ENCODE measurements at places on chromosomes 12 and 14. TPM values are rescaled to one million over a fixed set of nuclear protein-coding genes. Genes with fewer than 3 reads are reported as not detected.

The JAG2 gene
- total RNA-seq = 32.1 TPM

GRCh38 chr14:102764220-102764671 lies 13.0 kb upstream of the TRAF3 start:
- H3K4me1 ChIP-seq = no peaks in the 10 kb centered on the region
- no peak overlapping the region for H3K4me3 ChIP-seq
- no peak overlapping the region for H3K27ac ChIP-seq
- H3K36me3 ChIP-seq = no peaks in the 10 kb centered on the region

- no peaks in the 10 kb centered on the region for H3K4me1 ChIP-seq
- H3K4me3 ChIP-seq = no peak overlapping the region
- H3K27me3 ChIP-seq = no peaks in the 10 kb centered on the region
- no peaks in the 10 kb centered on the region for H3K36me3 ChIP-seq
- H3K27ac ChIP-seq = no peak overlapping the region
- DNase-seq = no peak
Measured at GRCh38 chr12:103073630-103074029, 116.2 kb downstream of the ASCL1 start.

GRCh38 chr14:37138898-37139297 lies 33.5 kb downstream of the SLC25A21 start:
- no peak for DNase-seq
- H3K27me3 ChIP-seq = peaks cover 6% of the 10 kb centered on the region
- no peak overlapping the region for H3K4me3 ChIP-seq
- H3K27ac ChIP-seq = no peak overlapping the region

The ZFHX2 gene
- 0.75 TPM for total RNA-seq

The NPFF gene
- not detected for total RNA-seq

- peak within 1 kb of the TSS; percentile 87 for H3K27ac ChIP-seq
- H3K4me3 ChIP-seq = peak within 1 kb of the TSS; percentile 64
- H3K36me3 ChIP-seq = no peaks in the 10 kb centered on the region
- no peaks in the 10 kb centered on the region for H3K27me3 ChIP-seq
- peak; percentile 96 for DNase-seq
Measured at GRCh38 chr12:13196130-13196921, at the start of gene EMP1. EMP1 (plus strand) TSS chr12:13196726; CDS start chr12:13211511, 14,785 bp downstream.

DNA sequence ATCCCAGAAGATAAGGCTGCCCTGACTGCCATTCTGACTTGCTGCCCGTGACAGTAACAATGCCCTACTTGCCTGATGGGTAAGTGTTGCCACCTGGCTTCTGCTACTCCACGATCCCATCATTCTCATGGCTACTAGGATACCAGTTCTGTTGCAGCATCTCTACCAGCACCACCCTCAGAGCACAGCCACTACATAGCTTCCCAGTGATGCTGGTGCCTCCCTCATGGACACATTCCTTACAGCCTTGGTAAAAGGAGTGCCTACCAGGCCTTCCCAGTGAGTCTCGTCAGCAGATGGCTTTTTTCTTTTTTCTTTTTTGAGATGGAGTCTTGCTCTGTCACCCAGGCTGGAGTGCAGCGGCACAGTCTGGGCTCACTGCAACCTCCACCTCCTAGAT lies 84.4 kb upstream of the CMKLR1 start:
- no peak overlapping the region for H3K4me3 ChIP-seq
- no peaks in the 10 kb centered on the region for H3K36me3 ChIP-seq
- H3K27me3 ChIP-seq = peaks cover 5% of the 10 kb centered on the region
- no peak overlapping the region for H3K27ac ChIP-seq

GRCh38 chr12:103836345-103836744 lies 4.7 kb downstream of the NT5DC3 start:
- H3K27me3 ChIP-seq = no peaks in the 10 kb centered on the region
- no peak for DNase-seq
- H3K36me3 ChIP-seq = no peaks in the 10 kb centered on the region
- H3K27ac ChIP-seq = no peak overlapping the region

GRCh38 chr12:128857133-128857763 lies 4.0 kb downstream of the GLT1D1 start:
- no peaks in the 10 kb centered on the region for H3K4me1 ChIP-seq
- H3K4me3 ChIP-seq = no peak overlapping the region
- peaks cover 45% of the 10 kb centered on the region for H3K27me3 ChIP-seq
- no peak for DNase-seq

DNA sequence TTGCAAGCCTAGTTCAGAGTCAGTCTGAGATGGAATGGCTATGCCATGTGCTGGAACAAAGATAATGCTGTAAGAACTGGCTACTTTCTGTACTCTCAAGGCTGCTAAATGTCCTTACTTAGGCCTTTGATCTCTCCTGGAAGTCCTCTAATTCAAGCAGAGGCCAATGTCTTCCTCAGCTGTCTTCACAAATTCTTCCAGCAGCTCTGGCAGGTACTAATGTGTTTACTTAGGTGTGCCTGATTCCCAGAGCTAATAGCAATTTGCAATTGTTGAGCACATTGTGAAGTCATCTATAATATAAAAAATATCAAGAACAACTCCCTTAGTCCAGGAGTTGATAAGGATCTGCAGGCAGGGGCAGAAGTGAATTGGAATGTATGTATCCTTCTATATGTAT lies 3.8 kb upstream of the MYF5 start:
- H3K27me3 ChIP-seq = no peaks in the 10 kb centered on the region
- no peaks in the 10 kb centered on the region for H3K36me3 ChIP-seq
- no peaks in the 10 kb centered on the region for H3K4me1 ChIP-seq
- no peak for DNase-seq

- H3K4me3 ChIP-seq = no peak overlapping the region
- DNase-seq = no peak
- peaks cover 5% of the 10 kb centered on the region for H3K4me1 ChIP-seq
Measured at GRCh38 chr14:23950411-23951135, 3.0 kb upstream of the DHRS4 start.

DNA sequence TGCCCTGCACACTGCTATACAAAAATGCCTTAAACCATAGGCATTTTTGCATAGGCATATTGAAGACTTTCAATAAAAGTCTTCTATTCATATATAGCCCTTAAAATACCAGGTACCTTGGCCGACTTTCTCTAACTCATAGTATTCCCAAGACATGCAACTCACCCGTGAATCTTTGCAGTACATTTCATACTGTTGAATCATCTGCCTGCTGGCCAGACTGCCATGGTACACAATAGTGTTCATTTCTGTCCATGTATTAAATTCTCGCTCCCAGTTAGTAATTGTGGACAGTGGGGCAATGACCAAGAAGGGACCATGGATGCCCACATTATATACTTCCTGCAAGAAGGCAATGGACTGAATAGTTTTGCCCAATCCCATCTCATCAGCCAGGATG lies 24.3 kb upstream of the SUPT16H start:
- H3K36me3 ChIP-seq = peaks cover 100% of the 10 kb centered on the region
- no peak overlapping the region for H3K27ac ChIP-seq
- H3K4me3 ChIP-seq = no peak overlapping the region
- no peaks in the 10 kb centered on the region for H3K4me1 ChIP-seq
- DNase-seq = no peak
- H3K27me3 ChIP-seq = no peaks in the 10 kb centered on the region

The SIX6 gene
- total RNA-seq = not detected

The CCDC175 gene
- not detected for total RNA-seq

The ARPC3 gene
- total RNA-seq = 80.6 TPM

The CSRNP2 gene
- 17.4 TPM for total RNA-seq

DNA sequence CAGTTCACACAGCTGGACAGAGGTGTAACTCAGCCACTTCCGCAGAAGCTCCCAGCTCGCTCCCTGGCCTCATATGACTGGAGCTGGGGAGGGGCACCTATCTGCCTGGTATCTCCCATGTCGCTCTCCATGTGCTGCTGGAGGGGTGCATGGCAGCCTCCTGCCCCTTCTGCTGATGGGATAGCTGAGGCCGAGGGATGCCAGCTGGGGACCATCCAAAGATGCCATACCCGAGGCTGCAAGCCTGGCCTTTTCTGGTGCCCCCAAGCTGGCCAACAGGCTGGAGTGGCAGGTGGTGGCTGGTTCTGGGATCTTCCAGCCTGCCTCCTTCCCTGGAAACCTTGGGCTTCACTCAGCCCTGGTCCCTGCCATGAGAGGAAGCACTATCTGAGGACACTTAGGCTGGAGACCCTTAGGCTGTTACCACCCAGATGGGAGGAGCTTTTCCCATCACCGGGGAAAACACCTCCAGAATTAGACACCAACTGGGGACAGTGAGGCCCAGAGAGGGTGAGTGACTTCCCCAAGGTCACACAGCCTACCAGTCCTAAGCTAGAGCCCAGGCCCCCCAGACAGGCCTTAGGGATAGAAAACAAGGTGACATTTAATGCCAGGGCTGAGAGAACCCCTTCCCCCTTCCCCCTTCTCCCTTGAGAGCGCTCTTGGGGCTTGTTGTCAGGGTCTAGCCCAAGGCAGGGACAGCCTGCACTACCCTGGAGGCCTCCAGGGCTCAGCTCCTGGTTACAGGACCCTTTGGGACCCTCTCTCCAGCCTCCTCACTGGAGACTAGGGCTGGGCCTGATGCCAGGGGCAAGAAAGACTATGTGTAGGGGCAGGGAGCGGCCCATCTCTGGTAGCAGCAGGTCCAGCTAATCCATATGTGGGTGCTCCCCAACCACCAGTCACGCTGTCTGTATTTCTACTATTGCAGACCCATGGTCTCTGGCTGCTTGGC lies 7.1 kb downstream of the DTX1 start:
- no peak overlapping the region for H3K4me3 ChIP-seq
- no peaks in the 10 kb centered on the region for H3K27me3 ChIP-seq
- no peak for DNase-seq
- H3K4me1 ChIP-seq = no peaks in the 10 kb centered on the region

GRCh38 chr12:116455540-116456329 lies 103.4 kb upstream of the MAP1LC3B2 start:
- no peaks in the 10 kb centered on the region for H3K27me3 ChIP-seq
- H3K4me3 ChIP-seq = no peak overlapping the region
- no peaks in the 10 kb centered on the region for H3K36me3 ChIP-seq
- H3K27ac ChIP-seq = peak overlapping the region; percentile 81

DNA sequence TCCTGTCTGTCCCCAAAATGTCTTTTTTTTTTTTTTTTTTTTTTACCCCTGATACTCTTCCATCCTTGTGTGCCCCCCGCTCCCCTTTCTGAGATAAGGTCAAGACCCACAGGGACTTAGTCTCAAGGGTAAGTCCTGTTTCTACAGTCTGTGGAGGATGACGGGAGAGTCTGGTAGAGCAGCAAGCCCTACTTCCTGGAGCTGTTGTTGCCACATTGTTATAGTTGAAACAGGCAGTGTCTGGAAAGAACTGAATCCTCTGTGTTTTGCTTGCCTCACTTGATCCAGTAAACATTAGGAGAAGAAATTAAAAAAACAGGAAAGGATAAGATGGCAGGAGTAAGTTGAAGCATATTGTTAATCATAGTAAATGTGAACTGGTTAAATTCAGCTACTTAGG lies 45.5 kb downstream of the ZNF664 start:
- H3K4me1 ChIP-seq = peaks cover 13% of the 10 kb centered on the region
- no peaks in the 10 kb centered on the region for H3K27me3 ChIP-seq
- peak overlapping the region; percentile 22 for H3K27ac ChIP-seq
- no peak for DNase-seq
- H3K36me3 ChIP-seq = peaks cover 3% of the 10 kb centered on the region
- no peak overlapping the region for H3K4me3 ChIP-seq

The ARL1 gene
- 108 TPM for total RNA-seq

DNA sequence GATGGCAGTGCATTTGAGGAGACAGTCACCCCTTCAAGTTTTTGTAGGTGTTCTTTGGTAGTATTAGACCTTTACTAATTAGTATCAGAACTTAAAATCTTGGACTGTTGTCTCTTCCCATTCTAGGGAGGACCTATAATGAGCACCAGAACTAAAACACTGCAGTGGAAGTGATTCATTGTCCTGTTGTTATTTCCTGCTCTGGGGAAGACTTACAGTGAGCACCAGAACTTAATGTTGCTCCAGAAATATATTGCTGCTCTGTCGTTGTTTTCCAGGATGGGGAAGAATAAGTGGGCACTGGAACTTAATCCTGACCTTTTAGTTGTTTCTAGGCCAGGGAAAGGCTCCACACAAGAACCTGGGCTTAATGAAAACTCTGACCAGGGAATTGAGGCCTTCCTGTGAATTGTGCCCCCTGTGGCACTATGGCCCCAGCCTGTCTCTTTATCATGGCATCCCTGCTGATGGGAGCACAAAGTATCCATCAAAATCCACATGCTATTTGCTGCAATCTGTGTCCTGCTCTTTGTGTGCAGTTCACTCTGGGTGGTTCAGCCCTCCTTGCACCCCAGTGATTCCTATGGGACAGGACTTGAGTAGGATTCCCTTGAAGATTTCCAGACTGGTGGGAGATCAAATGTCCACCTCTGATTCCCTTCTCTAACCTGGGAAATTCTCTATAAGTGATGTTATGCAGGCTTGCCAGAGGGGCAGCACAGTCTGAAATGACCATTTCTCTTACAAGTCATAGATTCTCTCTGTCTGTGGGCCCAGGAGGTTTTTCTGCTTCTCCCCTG lies 175.8 kb downstream of the PAWR start:
- H3K36me3 ChIP-seq = no peaks in the 10 kb centered on the region
- no peak for DNase-seq
- no peak overlapping the region for H3K27ac ChIP-seq
- no peak overlapping the region for H3K4me3 ChIP-seq
- no peaks in the 10 kb centered on the region for H3K27me3 ChIP-seq

DNA sequence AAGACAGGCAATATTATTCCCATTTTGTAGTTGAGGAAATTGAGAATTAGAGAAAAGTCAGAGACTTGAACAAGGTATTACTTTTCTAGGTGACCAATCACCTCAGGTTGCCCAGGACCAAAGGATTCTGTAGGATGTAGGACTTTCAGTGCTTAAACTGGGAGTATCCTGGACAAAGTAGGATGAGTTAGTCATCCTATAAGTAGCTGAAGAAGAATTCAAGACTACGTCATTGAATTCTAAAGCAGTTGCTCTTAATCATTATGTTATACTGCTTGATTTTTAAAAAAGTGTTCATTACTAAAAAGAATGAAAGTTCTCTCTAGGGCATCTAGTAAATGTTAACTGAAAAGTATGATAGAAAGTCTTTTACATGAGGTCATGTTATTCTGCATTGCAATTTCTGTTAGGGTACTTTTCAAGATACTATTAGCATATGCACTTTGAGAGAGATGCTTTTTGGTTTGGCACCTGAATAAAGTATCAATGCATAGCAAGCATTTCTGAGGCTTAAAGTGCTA lies 101.7 kb downstream of the RTN1 start:
- no peak overlapping the region for H3K4me3 ChIP-seq
- no peak overlapping the region for H3K27ac ChIP-seq
- no peaks in the 10 kb centered on the region for H3K27me3 ChIP-seq
- no peaks in the 10 kb centered on the region for H3K4me1 ChIP-seq
- no peak for DNase-seq

The AQP6 gene
- not detected for total RNA-seq

DNA sequence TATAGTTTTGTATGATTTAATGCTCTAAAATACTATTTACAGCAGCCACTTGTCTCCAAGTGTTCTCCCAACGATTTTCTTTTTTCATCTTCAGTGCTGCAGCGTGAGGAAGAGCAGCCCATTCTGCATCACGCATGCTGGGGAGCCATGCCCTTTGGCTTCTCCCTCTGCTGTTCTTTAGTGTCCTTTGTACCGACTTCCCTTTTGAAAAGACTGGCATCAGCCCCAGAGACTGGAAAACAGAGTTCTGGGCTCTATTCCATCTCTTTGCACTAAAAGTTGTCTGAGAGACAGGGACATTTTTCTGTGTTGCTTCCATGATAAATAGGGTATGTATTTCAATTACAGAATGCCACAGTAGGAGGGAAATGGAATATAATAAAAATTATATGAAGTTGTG lies 105.1 kb downstream of the RERG start:
- no peak overlapping the region for H3K4me3 ChIP-seq
- no peak overlapping the region for H3K27ac ChIP-seq
- H3K4me1 ChIP-seq = no peaks in the 10 kb centered on the region
- H3K36me3 ChIP-seq = no peaks in the 10 kb centered on the region
